H1 (cell line): ENCODE measurements at places on chromosomes 16 and 17. TPM values are rescaled to one million over a fixed set of nuclear protein-coding genes. Genes with fewer than 3 reads are reported as not detected.

NAGPA gene
- total RNA-seq, result 13.2 and 13.6 TPM in 2 replicates

SGCA gene
- not detected in 2 replicates for total RNA-seq

PRR35 gene
- total RNA-seq, result 0.50 and 0.61 TPM in 2 replicates

USP43 gene
- total RNA-seq, result 6.9 and 7.2 TPM in 2 replicates

CRYM gene
- total RNA-seq, result 12.9 and 14.3 TPM in 2 replicates

DNA sequence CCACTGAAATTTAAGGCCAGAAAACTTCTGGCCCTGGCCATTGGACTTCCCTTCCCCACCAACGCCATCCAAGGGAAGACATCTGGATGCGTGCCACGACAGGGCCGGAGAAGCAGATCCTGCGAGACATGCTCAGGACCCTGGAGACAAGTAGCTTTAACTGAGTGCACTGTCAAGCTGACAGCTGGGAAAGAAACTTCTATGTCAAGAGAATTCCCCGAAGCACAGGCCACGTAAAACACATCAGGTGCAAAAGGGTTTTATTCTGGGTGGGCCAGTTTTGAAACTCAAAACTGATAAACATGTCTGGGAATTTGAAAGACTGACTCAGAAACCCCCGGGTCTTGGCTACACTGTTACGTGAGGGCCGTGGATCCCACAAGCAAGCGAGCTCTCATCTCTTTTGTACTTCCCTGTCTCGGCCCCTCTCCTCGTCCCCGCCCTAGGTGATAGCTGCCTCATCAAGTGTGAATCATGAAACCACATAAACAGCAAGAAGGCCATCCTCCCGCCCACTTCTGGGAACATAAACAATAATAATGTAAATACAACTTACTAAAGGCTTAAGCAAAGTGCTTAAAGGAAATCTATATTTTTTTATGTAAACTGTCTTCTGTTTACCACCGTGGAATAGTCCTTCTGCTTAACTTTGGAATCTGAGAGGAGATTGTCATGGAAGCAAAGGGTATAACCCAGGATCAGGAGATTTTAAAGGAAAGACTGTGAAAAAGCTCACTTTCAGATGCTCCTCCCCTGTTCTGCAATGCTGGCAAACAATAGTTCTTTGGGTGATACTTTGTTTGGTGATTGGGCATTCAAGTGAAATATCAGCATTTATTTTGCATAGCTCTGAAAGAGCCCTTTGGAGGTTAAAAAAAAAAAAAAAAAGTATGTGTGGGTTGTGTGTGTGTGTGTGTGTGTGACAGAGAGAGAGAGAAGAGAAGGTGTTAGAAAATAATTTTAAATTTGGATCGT lies 406.0 kb upstream of the MAF start:
- DNase-seq, result no peak

- DNase-seq, result no peak
Observed at GRCh38 chr17:72751746-72752145, 340.7 kb downstream of the SLC39A11 start.

- DNase-seq, result no peak
Observed at GRCh38 chr17:7732981-7733539, 15.5 kb downstream of the DNAH2 start.

SPIRE2 gene
- 12.2 and 15.4 TPM in 2 replicates for total RNA-seq

GRCh38 chr17:34547453-34548063 lies 31.8 kb upstream of the TMEM132E start:
- no peak for DNase-seq
